NCI-H1105 treated with DMSO at 0.1 percent for 48 hours (cell line): ENCODE measurements at places on chromosomes 7 and 10.
A peak's percentile ranks its signal among the peaks of the same experiment; 100 is the strongest.

- DNase-seq, result no peak
Measured at GRCh38 chr10:94037286-94037685, 43.6 kb downstream of the PLCE1 start.

DNA sequence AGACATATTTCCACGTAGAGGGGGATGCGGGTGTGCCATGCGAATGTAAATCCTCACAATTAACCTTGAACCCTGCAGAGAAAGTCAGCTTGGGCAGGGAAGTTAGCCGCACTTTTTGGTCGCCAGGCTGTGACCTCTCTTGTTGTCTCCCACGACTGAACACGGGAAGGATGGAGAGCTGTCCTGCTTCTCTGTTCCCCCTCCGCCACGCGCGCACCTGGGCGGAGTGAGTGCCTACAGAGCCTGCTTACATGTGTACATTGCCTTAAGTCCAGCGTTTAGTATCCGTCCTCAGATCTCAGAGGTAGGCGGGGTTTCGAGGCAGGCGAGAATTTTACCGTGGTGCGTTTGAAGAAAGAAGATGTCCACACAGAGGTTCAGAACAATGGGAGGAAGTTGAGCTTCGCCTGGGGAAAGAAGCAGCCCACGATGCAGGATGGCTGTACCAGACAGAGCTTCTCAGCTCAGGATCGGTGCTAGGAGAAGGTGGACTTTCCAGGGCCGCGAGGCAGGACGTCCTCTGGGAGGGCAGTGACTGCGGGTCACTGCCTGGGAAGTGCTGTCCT, 482 bp upstream of the ERCC6 start:
- peak; percentile 25 for DNase-seq

DNA sequence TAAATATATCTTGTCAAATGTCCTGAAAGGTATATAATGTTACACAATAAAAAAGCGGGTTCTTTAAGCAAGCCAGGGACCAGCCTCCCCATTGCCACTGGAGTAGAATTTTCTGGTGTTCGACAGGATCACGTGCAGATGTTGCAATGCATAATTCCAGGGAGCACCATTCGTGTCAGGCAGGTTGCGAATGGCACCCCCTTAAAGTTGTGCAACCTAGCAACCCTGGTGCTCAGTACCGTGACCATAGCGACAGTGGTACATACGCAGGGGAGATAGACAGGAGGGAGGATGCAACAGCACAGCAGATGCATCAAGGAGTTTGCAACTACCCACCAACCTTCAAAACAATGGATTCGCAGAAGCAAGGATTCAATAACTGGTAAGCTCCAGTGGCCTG, 6.6 kb upstream of the BMPR1A start:
- no peak for DNase-seq

DNA sequence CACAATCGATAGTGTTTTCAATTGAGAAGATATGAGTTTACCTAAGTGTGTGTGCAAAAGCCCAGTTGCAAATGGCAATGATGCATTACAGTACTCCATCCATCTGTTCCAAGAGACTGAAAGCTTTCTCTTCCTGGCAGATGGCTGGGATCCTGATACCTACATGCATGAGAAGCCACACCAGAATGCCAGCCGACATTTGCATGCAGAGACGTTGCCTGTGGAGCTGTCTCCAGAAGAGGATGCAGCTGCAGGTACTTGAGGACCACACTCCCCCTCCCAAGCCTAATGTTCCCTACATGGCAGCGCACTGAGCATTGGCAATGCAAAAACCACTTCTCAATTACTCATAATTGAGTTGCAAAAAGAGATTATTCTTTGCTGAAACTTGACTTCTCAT, 332.1 kb downstream of the WDR11 start:
- peak; percentile 41 for DNase-seq

- no peak for DNase-seq
Measured at GRCh38 chr7:113664867-113665266, 253.9 kb downstream of the PPP1R3A start.

DNA sequence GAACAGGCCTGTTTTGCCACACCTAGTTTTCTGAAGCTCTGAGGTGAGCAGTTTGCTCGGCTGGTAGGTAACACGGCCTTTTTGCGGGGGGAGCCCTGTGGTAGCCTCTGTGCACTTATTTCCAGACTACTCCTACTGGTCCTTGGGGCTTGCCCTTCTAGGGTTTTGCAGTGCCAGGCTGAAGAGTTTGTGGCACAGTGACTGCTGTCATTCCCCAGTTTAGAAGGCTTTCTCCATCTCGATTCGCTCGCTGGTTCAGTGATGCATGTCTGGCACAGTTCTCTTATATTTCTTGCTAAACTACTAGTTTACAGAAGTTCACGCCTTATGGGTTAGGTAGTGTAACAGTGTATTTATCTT, 711 bp downstream of the KIF20B start:
- DNase-seq, result no peak

DNA sequence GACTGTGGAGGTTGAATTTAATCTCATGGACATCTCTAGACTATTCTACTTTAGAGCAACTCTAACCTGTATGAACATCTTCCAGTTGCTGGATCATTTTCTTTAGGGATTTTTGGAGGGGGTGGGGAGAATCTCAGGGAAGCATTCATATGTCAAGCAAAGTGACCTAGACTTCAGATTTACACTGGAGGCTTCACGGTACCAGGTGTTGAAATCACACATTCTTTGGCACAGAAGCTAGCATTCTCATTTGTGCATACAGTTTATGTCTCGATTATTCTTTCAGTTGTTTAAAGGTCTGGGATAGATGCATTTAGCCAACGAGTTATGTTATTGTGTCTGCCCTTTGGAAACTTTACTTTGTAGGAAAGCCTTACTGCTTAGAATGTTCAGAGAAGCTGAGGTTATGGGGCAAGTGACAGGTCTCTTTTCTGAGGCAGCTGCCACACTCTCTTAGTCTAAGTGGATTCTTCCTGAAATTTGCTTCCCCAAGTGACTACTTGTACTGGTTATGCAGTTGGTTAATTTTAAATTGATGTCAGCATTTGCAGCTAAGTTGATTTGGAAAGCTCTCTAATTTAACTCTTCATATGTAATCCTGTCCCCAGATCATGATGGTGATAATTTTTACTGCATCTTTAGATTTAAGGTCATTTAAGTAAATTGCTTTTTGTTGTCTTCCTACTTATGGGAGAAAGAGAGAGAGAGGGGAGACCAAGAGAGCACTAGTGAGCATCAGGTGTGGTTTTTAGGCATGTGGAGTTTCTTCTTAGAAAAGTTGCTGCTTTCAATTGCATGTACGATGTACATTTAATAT, 153.8 kb downstream of the PRKG1 start:
- DNase-seq, result no peak

DNA sequence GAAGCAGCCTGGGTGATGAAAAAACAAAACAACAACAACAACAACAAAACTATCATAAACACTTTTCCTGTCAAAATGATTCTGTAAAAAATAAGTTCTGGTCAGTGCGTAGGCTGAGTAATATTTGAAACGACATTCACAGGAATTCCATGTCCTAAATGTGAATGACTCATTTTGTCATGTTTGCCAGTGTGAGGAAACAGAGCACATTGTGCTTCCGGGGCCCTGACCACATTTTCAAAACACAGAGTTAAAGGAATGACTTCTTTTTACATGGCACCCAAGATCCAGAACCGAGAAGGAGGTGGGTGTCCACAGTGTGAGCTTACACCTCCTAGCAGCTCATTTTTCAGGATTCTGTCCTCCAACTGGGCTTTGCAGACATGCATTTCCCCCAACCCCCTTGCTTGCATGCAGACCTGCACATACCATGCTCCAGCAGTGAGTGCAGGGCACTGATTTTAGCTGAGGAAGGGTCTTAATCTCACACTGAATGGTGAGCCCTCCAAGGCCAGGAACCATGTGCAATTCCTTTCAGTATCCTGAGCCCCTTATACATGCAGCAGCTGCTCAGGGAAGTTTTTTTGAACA, 3.0 kb downstream of the CLRN3 start:
- DNase-seq, result no peak

- DNase-seq, result no peak
Measured at GRCh38 chr7:135685306-135686084, 23.2 kb downstream of the STMP1 start.

- no peak for DNase-seq
Measured at GRCh38 chr7:531777-532176, 12.1 kb upstream of the PDGFA start.

- no peak for DNase-seq
Measured at GRCh38 chr10:120473593-120473992, 16.6 kb downstream of the PLPP4 start.

- DNase-seq, result no peak
Measured at GRCh38 chr10:75544993-75545706, 113.7 kb downstream of the LRMDA start.

GRCh38 chr10:70440296-70441160, 953 bp downstream of the NODAL start:
- no peak for DNase-seq

- DNase-seq, result no peak
Measured at GRCh38 chr10:44983066-44983894, 4.7 kb upstream of the DEPP1 start.

GRCh38 chr10:8063128-8063908, 8.8 kb downstream of the GATA3 start:
- DNase-seq, result no peak

DNA sequence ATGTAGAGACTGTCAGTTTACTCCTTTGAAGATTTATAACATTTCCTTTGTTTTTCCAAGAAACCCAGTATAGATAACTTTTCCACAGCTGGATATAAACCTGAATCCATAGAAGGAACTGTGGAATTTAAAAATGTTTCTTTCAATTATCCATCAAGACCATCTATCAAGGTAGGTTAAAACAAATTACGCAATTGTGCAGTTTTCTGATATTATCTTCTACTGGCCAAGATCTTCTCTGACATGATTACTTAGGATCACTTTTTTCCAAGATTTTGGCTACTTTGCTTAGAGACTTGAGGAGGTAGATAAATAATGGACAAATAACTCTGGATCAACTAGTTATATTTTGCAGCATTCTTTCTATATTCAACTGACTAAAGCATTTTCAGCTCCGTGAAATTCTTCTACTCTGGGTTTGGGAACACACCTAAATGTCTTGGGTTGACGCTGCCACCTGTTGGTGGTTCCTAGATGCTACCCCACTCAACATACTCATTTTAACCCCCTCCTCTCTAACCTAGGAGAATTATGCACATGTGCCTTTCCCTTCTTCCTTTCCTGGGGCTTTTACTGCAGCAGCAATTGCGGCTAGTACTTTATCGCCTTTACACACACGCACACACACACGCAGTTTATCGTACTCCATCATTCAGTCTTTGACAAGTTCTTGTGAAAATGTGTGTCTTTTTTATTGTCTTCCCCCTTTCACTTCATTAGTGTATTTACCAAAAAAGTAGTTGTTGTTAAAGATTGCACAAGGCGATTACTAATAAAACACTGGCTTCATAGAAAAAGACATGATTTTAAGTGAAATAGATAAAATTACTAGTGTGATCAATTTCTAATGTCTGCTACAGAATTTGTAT, 32.7 kb downstream of the ABCB5 start:
- DNase-seq, result peak; percentile 52

DNA sequence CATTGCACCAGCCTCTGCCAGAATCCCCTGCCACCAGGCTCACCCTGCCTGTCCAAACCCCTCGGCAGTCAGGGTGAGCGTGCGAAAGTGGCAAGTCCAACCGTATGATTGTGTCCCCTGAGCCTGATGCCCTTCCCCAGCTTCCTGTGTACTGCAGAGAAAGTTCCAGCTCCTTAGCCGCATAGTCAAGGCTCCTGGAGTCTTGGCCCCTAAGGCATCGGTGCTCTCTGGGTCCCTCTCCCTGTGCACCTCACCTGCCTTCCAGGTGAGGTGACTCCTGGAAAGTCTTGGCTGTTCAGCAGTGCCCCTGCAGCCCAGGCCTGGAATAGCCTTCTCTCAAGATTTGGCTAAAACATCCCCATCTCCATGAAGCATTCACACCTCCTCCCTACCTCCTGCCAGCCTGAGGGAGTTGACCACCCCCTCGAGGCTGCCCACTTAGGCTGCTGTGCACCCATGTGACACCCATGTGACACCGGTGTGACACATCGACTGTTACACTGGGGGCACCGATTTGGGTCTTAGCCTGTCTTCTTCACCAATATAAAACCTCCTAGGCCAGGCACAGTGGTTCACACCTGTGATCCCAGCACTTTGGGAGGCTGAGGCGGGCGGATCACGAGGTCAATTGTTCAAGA, 56.1 kb upstream of the ELN start:
- no peak for DNase-seq

GRCh38 chr7:115910541-115911164, 119.9 kb downstream of the TFEC start:
- peak; percentile 63 for DNase-seq

DNA sequence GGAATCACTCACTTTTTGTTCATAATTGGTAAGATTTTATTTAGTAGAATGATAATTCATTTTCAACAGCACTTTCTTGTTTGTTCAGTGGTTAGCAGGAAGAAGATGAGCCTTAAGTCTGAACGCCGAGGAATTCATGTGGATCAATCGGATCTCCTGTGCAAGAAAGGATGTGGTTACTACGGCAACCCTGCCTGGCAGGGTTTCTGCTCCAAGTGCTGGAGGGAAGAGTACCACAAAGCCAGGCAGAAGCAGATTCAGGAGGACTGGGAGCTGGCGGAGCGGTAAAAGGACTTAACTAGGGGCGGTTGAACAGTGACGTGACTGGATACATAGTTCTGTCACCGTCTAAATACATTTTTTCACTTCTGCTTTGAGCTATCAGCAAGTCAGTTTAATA, 31.3 kb downstream of the RABGEF1 start:
- no peak for DNase-seq

GRCh38 chr10:132637477-132638129, 100.0 kb downstream of the INPP5A start:
- DNase-seq, result peak; percentile 45

DNA sequence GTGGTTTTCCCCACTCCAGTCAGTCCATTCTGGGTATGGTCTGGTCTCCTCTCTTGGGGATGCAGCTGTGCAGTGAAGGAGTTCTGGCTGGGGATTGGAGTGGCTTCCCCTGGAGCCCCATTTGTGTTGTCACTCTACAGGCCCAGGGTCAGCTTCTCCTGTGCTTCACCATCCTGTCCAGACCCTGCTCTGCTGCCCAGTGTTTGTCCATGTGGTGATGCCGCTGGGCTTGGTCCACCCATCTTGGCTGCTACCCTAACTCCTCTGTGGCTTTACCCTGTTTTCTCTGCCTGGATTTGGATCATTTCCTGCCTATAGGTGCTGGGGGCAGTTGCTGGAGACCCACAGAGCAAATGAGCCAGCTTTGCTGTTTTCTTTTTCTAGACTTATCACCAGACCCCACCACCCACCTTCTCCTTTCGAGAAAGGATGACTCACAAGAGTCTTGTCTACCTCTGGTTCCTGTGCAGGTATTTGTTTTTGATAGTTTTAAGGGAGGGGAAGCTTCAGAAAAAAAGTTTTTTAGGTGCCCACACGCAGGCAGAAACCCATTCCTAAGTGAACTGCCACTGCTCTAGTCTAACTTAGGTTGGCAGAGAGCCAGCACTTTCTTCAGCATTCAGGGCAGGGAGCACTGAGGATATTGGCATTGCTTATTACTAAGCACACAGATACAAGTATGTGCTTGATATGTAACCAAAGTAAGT, 8.5 kb downstream of the ZDHHC16 start:
- DNase-seq, result no peak

GRCh38 chr10:61110188-61110844, 166.3 kb upstream of the RHOBTB1 start:
- DNase-seq, result no peak
